Thoracic aorta (tissue), 2 donors: ENCODE measurements at places on chromosomes 7 and 10.

DNA sequence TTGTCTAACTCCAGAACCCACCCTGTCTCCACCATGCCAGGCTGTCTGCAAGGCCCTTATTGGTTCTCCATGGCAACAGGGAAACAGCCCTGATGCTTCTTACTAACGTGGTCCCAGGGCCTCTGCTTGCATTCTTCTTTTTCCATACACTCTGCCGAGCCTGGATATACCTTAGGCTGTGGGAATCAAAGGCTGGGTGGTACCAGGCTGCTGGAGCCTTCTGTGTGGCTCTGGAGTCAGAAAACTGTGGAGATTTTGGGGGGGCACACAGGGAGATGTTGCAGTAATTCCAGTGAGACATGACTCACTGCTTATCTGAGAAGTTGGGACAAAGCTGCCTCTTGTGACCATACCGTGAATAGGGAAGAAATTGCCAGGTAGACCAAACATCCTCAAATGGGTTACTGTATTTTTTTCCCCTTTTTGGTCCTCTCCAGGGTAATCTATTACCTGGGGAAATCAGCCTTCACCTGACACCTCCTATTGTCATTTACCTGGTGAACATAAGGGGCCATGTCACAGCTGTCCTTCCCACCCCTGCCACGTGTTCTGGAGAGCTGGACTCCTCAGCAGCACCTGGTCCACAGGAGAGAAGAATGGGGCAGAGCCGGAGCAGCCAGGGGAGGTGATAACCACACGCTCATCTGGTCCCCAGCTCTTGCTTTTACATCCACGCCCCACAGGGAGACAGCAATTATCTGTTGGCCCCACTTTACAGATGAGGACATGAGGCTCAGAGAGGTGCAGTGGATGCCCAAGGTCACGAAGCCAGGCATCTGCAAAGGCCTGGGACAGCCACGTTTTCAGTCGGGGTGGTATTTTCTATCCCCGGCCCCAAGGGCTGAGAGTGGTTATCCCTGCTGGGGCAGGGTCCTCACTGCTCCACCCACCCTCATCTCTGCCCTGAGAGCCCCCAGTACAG, 4.6 kb downstream of the CHST3 start:
- no peak for DNase-seq

- no peak for DNase-seq
These were observed 30.0 kb upstream of the PRKAR1B start for GRCh38 chr7:756928-757560.

DNA sequence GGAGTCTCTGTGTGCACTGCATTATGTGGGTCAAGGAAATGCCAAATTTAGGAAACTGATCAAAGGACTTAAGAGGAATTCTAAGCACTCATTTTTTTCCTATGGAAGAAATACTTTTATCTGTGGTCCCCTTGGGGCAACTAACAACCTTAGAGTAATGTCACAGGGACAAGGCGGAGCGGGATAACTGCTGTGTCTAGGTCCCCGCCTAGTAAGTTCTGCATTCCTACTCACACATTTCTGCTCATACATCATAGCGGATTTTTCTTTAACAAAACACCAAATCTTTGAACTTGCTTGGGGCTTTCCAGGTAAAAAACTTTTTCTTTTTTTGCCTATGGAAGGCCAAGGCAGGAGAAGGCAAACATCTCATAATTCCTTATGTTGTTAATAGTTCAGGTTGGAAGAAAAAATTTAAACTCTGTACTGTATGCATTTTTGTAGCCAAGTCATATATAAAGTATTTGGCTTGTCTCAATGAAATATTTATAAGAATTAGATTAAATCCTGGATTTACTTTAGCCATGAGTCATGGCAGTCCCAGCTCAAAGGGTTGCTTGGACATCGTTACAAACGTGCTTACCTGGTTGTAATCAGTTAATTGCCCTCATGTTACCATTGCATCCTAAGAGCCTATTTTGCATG, 285.0 kb downstream of the PHTF2 start:
- DNase-seq: no peak

- DNase-seq: no peak
These were observed 32.7 kb downstream of the GRIFIN start for GRCh38 chr7:2443491-2443890.

DNA sequence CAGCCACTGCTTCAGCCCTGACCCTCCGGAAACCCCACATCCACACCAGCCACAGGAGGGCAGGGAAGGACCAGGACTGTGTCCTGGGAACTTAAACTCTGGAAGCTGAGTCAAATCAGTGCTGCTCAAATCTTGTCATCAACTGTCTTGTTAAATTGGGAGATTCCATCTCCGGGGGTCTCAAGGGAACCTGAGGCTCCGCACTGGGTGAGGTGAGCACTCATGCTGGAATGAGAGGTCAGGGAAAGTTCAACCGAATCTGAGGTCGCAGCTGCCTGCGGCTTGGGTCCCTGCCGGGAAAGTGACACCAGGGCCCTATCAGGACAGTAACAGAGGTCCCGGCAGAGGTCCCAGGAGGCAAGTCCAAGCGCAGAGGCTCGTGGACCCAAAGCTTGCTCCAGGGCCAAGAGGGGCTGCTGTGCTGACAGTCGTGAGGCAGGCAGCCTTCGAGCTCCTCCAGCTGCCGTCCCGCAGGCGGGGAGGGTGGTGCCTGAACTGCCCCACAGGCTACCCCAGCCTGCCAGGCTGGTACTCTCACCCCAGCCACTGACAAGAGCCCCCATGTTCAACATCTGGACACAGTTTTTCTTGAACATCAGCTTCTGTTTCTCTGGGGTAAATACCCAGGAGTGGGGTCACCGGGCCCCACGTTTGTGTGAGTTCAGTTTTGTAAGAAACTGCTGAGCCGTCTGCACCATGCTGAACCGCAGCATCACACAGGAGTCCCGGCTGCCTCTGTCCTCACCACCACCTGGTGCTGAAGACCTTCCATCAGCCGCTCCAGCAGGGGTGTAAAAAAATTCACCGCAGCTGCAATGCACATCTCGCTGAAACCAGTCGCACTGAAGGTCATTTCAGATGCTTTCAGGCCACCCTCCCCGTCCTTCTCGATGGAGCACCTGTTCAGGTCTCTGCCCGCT, 101.0 kb downstream of the DIP2C start:
- DNase-seq: no peak

DNA sequence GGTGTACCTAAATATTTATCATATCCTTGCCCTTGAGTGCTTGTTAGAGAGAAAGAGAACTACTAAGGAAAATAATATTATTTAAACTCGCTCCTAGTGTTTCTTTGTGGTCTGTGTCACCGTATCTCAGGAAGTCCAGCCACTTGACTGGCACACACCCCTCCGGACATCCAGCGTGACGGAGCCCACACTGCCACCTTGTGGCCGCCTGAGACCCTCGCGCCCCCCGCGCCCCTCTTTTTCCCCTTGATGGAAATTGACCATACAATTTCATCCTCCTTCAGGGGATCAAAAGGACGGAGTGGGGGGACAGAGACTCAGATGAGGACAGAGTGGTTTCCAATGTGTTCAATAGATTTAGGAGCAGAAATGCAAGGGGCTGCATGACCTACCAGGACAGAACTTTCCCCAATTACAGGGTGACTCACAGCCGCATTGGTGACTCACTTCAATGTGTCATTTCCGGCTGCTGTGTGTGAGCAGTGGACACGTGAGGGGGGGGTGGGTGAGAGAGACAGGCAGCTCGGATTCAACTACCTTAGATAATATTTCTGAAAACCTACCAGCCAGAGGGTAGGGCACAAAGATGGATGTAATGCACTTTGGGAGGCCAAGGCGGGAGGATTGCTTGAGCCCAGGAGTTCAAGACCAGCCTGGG, 11.4 kb downstream of the SERPINE1 start:
- DNase-seq: peak; percentile 97

DNA sequence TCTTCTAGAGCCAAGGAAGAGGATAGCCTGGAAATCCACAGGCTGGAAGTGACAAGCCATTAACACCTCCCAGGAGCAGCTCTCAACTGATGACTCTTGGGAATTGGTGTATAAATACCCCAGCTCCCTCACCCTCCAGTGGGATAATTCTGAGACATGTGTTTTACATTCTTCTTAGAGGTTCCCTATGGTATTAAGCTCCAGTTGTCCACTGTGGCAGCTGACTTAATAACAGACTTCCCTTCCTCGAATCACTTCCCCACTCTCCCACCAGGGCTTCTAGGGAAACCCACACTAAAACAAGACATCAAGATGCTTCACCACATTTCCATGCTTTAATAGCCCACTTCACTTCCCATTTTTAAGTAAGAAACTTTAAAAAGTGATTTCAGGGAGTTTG, 47.2 kb downstream of the FAM107B start:
- no peak for DNase-seq

DNA sequence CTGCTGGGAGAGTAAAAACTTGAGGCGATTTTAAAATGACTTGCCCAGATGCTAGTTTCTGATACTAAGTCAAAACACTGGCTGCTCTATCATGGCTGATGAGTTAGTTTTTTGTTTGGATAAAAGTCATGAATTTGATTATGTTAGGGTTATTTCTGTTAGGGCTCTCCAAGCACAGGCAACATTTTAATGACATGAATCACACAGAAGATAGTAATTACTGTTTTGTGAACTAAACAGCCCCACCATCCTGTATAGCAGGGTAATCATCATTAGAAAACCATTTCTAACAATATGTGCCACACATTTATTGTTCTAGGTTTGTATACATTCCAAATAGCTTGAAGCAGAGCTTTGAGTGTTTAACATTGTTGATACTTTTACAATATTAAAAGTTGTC, 750.3 kb downstream of the ANKRD7 start:
- DNase-seq: no peak

DNA sequence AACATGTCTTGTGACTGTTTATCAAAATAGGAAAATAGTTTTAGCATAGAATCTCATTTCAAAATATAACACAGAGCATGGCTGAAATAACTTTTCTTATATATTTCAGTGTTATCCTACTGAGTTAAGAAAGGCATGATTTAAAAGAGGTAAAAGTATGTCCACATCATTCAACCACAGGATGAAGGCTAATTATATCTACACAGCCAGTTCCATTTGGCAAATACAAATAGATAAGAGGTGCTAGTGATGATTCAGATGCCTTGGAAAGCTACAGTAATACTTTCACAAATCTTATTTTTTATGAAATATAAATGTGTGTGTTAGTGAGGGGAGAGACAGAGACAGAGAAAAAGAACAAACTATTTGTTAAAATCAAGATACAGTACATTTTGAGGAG, 42.9 kb upstream of the PCDH15 start:
- no peak for DNase-seq

GRCh38 chr7:132055336-132056120, 499.1 kb upstream of the PODXL start:
- DNase-seq: no peak

GRCh38 chr10:7587168-7587864, 79.5 kb downstream of the ITIH5 start:
- no peak for DNase-seq

- DNase-seq: no peak
These were observed 104.8 kb downstream of the EMX2 start for GRCh38 chr10:117647306-117647705.

DNA sequence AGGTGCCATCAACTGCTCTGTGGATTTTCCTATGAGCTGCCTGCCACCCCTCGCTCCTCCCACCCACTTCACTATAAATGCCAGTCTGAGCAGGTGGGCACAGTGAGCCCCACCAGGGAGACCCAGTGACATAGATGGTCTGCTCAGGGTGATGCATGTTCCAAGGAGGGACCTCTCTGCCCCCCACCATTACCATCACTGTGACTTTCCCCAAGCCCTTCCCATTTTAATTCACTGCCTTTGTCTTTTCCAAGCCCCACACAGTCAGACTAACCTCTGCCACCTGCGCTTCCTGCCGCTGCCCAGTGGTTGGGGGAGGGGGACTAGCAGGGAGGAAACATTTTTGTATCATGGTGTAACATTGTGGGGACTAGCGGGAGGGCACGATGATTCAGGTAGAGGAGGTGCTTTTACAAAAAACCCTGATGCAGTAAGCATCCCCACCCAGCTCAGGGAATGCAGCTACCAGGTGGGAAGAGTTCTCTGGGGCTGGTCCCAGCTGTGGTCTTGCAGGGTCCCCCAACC, 24.6 kb downstream of the PRSS2 start:
- DNase-seq: no peak

DNA sequence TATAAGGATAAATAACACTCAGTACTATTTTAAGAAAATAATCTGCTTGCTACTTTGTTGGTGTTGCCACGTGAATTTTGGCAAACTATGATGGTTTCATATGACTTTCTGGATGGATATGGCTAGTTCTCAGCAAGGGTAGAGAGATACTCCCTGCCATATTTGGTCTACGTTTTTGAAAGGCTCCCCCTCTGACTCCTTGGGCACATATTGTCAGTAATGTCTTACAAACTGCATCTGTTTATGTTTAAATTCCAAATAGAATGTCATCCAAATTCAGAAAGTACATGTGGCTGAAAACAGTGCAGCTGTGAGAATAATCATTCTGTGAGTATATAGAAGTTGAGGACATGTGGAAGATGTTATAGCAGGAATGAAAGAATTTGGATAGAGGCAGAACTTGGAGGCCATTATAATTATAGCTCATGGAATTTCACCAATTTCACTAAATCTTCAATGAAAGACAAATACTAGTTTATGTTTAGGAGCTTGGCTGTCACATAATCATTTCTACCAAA, 107.8 kb downstream of the SRI start:
- no peak for DNase-seq

DNA sequence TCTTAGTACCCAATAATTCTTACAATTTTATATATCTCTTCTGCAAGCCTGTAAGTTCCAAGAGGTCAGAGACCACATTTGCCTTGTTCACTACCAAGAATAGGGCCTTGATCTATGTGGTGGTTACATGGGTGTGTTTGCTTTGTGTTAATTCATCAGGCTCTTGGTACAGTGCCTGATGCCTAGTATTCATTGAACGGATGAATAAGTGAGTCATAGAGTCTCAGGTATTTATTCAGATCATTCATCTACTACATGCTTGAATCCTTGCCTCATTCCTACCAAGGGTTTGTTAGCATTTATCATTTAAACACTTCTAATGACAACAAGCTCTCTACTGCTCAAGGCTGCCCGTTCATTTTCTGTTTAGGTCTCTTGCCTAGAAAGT, 11.3 kb upstream of the SGPL1 start:
- DNase-seq: no peak

DNA sequence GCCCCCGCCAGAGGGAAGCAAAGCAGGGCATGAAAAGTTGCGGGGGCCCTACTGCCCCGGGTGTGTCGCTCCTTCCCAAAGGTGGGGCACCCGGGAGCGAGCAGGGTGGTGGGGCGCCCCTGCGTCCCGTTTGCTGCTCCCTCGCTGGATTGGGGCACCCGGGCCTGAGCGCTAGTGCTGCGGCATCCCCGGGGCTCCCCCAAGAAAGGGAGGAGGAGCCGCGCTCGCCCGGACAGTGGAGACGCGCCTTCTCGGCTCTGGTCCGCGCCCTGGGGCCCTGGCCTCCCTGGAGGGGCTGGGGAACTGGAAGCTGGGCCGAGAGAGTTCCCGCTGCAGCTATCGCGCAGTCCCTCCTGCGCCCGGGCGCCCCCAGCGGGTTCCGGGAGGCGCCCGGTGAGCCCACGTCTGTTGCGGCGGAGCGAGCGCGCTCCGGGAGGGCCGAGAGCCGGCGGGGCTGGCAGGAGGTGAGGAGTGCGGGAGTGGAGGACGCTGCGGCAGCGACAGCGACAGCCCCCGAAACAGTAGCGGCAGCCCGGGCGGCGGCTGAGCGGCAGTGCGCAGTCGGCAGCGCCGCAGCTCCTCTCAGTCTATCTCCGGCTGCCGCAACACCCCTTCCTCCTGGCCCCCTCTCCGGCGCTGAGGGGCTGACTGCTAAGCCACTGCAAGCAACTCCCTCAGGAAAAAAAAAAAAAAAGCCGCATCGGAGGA, 504 bp upstream of the BMPER start:
- no peak for DNase-seq
